Stimulated activated CD4-positive, alpha-beta T cell treated with anti-CD3 and anti-CD28 coated beads, Interleukin-1b, Interleukin-23, amount 100 ng/mL, for 1 hour (primary cell): ENCODE measurements at places on chromosomes 6 and 20.

DNA sequence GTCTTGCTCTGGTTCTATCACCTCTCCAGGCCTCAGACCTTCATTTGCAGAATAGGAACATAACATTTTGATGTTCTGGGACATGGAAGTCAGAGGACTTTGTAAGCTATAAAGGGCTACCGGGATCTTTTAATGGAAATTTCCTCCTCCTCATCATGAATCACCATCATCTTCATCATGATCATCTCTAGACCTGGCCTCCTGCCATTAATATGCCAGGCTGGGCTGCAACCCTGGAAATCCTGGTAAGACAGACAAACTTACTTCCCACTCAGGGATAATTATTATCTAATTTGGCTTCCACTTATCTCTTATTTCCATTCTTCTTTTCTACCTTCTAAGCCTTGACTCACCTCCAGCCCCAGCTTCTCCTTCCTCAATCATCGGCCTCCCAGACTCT, 41.0 kb upstream of the MRPS18A start:
- no peak for DNase-seq

DNA sequence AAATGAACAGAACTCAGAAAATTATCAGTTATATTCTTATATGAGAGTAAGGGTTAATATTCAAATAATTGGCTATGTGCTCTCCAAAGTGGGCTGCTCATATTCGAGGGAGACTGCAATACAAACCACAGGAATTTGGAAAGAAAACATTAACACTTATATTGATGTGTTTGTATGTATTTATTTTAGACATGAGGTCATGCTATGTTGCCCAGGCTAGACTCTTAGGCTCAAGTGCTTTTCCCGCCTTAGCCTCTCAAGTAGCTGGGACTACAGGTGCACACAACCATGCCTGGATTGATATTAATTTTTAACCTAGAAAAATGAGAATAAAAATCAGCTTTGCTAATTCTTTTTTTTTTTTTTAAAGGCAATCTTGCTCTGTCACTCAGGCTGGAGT, 35.0 kb downstream of the BTBD9 start:
- no peak for DNase-seq

DNA sequence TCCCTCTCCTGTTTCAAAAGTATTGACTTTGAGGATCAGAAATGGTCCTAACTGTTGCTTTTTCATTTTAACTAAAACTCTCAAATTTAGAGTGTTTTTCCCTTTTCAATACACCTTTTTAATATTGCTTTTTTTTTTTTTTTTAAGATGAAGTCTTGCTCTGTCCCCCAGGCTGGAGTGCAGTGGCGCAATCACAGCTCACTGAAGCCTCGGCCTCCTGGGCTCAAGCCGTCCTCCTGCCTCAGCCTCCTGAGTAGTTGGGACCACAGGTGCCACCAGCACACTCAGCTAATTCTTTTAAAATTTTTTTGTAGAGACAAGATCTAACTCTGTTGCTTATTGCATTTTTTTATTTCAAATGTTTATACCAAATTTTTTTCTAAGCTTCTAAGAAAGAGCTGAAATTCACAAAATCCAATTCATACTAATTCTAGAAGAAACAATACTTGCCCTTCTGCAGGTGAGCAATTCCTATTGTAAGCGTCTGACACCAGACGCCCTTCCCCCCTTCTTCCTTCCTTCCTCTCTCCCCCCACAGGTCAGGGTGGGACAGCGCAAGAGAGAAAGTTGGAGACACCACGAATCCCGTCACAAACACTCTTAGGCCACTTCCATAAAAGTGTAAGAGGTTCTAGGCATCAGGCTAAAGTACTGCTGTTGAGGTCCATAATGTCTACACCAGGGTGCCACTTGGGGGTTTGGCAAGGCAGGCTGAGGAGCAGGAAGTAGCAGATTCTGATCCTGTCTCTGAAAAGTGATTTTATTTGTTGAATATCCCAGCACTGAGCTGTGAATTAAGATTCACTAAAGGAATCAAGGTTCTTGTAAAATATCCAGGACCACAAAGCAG, 12.8 kb downstream of the DLL1 start:
- DNase-seq: no peak

DNA sequence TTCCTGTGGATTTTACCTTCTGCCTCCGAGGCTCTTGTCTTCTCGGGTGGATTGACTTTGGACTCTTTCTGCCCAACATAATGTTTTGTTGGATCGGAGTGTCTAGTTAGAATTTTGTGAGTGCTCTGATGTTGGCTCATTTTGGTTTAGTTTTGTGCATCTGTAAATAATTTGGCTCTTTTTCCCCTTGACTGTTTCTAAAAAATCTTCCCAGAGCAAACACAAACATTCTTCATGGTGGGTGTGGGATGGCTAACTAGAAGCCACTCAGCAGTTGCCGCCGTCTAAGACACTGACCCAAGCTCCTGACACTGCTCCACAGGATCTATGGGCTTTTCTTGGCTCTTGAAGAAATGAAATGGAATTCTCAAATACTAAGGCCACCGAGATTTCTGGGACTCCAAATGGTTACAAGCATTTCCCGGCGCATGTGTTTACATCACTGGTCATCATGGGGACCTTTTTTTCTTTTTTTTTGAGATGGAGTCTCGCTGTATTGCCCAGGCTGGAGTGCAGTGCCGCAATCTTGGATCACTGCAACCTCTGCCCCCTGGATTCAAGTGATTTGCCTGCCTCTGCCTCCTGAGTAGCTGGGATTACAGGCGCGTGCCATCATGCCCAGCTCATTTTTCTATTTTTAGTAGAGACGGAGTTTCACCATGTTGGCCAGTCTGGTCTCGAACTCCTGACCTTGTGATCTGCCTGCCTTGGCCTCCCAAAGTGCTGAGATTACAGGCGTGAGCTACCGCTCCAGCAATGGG, 92.0 kb upstream of the FRMD1 start:
- DNase-seq: no peak

DNA sequence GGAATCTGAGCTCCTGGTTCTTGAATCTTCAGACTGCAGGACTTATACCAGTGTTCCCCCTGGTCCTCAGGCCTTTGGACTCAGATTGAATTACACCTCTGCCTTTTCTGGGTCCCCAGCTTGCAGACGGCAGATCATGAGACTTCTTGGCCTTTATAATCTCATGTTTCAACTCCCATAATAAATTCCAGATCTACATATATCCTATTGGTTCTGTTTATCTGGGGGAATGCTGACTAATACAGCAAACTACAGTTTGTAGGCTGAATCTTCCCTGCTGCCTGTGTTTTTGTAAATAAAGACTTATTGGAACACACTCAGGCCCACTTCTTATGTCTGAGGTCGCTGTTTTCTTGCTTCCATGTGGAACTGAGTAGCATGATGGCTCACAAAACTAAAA, 184.7 kb downstream of the HDGFL1 start:
- no peak for DNase-seq

DNA sequence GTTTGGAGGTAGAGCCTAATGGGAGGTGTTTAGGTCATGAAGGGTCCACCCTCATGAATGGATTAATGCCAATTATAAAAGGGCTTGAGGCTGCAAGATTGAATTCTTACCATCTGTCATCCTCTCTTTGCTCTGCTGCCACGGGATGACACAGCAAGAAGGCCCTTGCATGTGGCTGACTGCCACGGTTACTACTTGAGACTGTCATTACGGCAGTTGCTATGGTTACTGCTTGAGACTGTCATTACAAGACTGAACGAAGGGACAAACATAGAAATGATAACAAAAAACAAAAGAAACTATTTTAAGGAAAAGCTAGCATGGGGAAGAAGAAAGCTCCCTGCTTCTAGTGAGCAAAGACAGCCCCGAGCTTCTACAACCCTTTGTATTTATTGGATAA, 715.0 kb downstream of the TFAP2A start:
- no peak for DNase-seq

DNA sequence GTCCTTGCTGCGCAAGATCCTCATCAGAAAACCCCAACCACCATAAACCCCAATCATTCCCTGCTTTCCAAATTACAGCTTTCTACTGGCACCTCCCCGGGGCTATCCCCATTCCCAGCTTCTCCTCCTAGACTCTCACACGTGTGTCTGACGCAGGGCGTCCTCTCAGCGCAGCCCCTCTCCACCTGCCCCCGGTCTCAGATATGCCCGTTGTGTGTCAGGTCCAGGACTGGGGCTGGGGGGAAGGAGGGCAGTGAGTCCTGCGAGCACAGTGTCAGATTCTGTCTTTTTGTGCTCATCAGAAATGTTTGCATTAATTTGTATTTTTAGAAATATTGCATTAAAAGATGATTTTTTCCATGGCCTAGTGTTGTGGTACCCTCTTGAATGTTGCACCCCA, 48.6 kb downstream of the LRFN2 start:
- DNase-seq: no peak

DNA sequence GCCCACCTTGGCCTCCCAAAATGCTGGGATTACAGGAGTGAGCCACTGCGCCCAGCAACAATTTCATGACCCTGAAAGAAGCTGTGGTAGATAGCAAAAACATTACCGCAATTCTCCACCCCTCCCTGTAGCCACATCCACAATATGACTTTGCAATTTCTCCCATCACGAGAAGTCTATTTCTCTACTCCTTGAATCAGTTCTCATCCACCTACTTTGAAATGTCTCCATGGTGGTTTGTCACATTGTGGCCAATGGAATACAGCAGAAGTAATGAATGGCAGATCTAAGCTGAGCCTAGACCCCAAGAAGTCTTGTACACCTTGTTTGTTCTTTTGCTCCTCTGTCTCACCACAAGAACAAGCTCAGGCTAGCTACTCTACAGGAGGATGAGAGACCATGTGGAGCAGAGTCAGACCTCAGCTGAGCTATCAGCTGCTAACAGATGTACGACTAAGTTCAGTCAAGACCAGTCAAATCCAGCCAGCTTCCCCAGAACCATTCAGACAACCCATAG, 6.3 kb downstream of the OXT start:
- DNase-seq: no peak

GRCh38 chr6:2976060-2976459, 4.7 kb upstream of the SERPINB6 start:
- no peak for DNase-seq

GRCh38 chr6:19368511-19368910, 468.7 kb upstream of the ID4 start:
- no peak for DNase-seq

DNA sequence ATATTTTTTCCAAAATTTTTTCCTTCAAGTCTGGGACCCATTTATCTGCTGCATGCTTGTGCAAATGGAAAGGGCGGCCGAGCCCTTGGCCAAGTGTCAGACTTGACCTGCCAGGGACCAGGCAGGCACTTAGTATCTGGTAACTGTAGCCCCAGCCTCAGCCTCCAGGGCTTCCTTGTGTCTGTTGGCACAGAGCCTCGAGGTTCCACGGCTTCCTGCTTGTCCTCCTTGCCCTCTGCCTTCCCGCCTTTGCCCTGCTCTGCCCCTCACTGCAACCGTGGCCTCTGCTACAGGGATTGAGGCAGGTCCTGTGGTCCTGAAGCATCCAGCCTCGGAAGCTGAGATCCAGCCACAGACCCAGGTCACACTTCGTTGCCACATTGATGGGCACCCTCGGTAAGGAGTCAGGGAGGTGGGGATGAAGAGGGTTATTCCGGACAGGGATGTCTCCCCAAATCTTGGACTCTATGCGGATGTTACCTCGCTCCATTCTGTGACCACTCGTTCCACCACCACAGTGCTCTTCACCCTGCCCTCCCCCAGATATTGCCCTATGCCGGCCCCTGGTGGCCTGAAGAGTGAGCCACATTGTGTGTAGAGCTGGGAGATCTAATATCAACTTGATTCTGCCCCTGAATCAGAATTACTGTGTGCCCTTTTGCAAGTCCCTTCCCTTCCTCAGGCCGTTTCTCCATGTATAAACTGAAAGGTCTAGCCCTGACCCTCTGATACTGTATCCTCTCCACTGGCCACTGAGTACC, 41.5 kb upstream of the SRF start:
- no peak for DNase-seq

- DNase-seq: no peak
Measured at GRCh38 chr6:147173675-147174308, 30.4 kb upstream of the STXBP5 start.

- DNase-seq: no peak
Measured at GRCh38 chr6:43127877-43128276, 43.2 kb upstream of the SRF start.

- no peak for DNase-seq
Measured at GRCh38 chr6:129031051-129031599, 148.2 kb downstream of the LAMA2 start.

GRCh38 chr6:23534351-23534750, 591.7 kb upstream of the NRSN1 start:
- DNase-seq: no peak

DNA sequence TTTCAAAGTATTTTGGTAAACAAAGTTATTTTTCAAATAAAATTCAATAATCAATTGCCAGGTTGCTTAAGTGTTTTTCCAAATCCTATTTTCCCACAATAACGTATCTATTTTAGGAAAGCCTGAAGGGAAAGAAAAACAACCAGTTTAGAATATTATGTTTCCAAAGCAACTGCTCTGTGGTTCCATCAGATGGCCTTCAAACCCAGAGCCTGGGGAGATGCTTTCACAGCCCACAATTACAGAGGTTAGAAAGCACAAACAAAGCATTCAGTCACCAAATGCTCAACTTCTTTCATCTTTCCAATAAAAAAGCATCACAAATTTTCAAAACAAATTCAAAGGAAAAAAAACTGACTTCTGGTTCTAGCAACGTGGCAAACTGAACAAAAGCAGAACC, 66.0 kb downstream of the ELOVL5 start:
- no peak for DNase-seq

DNA sequence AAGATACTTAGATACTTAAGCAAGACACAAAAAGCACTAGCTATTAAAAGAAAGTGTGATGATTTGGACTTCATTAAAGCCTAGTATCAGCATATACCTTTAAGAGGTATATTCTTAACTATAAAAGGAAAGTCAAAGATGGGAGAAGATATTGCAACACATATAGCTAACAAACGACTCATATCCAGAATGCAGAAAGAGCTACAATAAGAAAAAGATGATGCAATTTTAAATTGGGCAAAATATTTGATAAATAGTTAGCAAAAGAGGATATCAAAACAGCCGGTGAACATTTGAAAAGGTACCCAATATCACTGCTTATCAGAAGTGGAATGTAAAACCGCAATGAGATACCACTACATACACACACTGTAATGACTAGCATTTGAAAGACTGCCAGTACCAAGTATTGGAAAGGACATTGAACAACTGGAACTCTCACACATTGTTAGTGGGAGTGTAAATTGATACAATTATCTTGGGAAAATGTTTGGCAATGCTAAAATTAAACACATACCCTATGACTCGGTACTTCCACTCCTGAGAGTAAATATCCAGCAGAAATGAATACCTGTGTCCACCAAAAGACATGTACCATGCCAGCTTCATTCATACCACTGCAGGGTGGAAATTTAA, 25.7 kb downstream of the MUC22 start:
- DNase-seq: no peak
